Endothelial cell (in vitro differentiated cells): ENCODE measurements at places on chromosomes 2 and 18. TPM values are rescaled to one million over a fixed set of nuclear protein-coding genes. Genes with fewer than 3 reads are reported as not detected.
A peak's percentile ranks its signal among the peaks of the same experiment; 100 is the strongest.

The LBX2 gene
- not detected for total RNA-seq

The ZFAND2B gene
- 39.7 TPM for total RNA-seq

The SLC5A7 gene
- total RNA-seq, result not detected

DNA sequence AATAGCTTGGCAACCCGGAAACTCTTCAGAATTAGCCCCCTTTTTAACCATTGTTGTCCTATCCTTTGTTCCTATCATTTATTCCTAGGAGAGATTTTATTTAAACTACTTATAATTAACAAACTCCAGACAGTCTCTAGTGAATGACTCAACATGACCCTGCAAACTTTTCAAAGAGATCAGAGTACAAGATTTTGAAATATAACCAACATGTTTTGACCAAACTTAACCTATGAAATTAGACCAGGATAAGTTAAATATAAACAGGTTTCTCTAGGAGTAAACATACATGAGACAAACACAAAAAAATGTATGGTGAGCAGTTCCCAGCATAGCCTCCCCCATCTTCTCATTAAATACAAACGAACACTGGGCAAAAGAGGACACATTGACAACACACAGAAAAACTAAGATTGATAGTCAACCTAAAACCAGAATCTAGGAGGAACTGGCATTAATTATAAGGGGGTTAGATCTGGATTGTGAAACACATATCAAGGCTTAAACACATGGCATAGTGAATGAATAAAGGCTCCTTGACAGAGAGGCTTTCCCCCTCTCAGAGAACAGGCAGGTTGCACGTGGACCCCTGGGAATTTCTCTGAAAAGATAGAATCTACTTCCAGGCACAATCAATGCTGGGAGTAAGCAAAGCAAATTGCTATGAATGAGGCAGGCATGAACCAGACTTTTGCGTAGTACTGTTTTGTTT, 284.1 kb downstream of the IRS1 start:
- no peak for DNase-seq

DNA sequence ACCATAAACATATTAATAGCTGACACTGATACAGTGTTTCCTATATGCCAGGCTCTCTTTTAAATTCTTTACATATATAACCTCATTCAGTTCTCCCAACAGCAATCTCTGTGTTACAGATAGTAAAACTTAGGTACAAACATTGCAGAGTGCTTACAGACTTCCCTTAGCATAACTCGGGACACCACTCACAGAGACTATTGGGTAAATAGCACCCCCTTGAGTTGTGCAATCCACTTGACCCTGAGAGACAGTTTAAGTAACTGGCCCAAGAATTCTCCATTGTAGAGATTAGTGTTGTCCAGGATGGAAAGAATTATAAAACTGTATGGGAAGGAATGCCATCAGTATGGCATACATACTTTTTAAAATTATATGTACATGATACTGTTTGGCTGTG, 110.1 kb downstream of the POLE4 start:
- no peak for DNase-seq

DNA sequence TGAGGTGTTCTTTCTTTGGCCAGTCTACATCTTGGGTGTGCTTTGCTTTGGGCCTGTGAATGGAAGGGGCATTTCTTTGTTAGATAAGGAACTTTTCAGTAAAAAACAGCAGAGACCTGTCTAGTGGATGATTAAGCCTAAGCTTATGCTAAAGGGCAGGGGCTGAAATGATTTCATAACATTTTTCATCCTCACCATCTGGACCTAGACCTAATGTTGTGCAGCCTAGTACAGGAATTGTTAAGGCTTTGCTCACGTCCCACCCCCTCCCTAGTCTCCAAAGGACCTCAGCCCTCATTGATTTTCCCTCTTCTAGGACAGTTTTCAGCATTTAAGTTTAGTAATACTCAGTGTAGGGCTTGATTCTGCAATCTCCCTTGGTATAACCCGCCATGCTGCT, 111.8 kb downstream of the PRKCE start:
- no peak for DNase-seq

DNA sequence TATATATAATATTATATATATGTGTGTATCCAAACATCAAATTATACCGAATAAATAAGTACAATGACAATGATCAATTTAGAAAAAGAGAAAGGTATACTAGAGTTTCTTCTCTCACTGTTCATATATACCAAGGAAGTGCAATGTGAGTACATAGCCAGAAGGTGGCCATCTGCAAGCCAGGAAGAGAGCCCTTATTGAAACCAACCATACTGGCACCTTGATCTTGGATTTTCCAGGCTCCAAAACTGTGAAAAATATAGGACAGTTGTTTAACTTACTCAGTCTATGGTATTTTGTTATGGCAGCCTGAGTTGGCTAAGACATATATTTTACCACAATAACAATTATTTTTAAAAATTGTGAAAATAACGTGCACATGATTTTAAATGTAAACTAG, 1490.2 kb upstream of the SLC39A10 start:
- DNase-seq, result peak; percentile 21

- no peak for DNase-seq
Observed at GRCh38 chr2:191901031-191901430, 54.1 kb upstream of the CAVIN2 start.

DNA sequence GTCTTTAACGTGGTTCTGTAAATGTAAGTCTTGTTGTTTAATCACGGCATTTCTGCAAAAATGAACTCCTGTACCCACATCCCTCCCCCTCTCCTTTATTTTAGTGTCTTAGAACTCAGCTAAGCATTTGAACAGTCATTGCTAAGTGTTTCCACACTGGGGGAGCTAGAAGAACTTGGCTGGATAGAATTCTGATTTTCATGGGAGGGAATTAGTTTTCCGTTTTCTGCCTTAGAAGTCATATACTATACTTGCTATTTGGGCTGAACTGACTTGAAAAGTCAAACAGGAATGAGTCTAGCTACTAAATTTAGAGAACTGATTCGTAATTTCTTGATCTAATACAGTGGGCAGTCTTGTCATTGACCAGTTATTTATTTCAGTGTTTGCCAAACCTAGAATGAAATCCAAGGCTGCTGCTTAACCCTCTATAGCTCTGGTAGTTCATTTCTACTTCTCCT, 61.1 kb downstream of the FMNL2 start:
- no peak for DNase-seq

DNA sequence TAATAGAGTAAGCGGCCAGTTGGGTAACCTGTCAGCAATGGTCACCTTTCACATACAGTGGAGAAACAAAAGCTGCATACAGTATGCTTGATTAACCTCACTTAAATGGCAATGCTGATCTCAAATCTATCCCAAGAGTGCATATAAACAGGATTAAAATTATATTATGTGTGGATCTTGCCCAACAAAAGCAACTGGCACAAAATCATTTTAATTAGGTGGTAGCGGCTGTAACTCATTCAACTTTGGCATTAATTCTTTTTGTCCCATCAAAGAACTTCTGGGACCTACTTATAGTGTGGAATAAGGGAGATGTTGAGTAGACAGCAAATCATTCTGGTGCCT, 167.8 kb upstream of the VRK2 start:
- no peak for DNase-seq

DNA sequence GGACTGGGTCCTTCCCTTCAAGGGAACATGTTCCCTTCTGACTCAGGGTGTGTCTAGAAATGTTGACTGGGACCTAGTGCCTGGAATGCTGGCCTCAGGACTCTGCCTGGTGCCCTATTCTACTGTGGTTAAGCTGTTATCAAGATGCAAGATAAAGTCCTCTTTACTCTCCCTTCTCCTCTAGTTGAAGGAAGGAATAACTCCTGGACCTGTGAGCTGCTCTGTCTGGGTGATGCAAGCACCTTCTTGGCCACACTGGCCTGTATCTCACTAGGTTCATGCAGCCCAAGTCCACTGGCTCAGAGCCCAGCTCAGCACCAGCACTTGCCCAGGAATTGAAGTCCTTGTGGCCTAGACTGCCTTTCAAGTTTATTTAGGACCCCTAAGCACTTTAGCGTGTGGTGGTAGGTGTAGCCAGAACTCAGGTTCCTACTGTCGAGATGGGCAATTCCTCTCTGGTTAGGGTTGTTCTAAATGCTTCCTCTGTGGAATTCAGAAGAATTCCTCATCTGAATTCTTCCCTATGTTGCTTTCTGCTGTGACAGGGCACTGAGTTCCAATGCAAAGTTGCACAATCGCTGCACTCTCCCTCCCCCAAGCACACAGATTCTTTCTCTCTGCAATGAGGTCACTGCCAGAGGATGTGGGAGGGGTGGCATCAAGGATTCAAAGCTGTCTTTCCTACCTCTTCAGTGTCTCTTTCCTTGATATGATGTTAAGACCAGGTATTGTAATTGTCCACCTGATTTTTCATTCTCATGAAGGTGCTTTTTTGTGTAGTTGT, 54.7 kb downstream of the VWC2L start:
- DNase-seq, result no peak

DNA sequence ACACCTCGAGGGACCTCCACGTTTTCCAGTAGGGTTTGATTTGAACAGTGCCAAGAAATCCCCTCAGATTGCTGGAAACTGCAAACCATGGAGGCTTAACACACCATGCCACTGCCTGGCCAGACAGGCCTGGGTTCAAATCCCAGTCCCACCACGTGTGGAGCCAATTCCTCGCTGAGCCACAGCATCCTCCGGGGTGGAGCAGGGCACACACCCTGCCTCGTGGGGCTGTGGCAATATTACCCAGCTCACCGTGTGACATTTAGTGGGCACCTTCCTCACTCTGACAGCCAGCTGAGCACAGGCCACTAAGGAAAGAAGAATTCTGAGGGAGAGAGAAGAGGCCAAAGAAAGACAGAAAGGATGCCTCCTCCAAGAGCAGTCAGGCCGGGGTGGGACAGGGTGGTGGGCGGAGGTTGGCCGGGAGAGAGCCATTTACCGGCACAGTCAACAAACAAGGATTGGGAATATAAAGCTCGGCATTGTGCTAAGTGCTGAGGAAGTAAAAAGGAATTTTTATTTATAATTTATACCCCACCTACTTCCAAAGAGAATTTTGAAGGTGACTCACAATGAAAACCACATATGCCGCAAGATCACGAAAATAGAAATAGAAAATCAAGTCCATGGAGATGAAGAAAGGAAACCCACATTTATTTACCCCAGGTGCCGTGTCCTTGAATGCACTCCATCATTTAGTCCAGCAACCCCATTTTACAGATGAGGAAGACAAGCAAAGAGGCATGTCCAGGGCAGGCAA, 111.5 kb downstream of the MCFD2 start:
- no peak for DNase-seq

GRCh38 chr2:23850564-23851256, 76.2 kb downstream of the ATAD2B start:
- DNase-seq, result no peak

GRCh38 chr2:27932396-27932795, 41.9 kb downstream of the BABAM2 start:
- no peak for DNase-seq

DNA sequence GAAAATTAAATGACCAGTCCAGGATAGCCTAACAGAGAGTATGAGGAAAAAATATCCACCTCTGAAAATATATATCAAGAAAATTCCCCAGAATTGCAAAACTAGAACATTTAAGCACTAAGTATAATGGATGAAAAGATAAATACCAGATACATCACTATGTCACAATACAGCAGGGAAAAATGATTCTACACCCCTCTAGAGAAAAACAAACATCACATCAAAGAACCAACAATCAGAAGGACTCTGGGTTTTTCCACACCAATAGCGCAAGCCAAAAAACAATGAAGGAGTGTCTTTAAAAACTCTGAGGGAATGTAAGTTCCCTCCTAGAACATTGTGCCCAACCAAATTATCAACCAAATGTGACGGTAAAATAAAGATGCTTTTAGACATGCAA, 13.7 kb downstream of the BUB1 start:
- no peak for DNase-seq

DNA sequence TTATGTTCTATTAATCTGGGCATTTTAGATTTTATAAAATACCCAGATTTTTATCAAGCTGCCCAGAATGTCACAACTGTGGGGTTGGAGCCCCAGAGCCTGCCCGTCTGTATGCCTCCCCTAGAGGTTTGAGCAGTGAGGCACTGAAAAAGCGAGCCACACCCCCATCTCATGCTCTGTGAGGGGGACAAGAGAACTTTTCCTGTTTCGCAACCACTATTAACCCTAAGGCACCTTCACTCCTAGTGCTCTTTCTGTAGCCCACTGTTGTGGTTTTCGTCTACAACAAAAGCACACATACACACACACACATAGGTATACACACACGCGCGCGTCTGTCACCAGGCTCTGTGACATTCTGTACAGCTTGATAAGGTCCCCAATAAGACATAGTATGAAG, 38.0 kb downstream of the DCDC2C start:
- DNase-seq, result no peak

DNA sequence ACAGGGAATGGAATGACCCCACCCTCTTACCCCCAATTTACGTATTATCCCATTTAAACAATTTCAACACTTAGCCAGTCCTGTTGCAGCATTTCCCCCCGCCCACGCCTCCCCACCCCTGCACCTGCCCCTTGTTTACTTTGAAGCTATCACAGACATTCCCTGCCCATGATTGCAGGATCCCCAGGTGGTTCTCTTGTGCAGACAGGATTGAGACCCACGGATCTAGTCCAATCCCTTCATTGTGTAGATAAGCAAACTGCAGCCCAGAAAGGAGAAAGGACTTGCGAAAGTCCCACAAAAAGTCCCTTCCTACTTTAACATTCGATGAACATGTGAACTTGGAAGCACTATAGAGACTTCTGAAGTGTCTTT, 38.9 kb downstream of the TMEM17 start:
- DNase-seq, result no peak

DNA sequence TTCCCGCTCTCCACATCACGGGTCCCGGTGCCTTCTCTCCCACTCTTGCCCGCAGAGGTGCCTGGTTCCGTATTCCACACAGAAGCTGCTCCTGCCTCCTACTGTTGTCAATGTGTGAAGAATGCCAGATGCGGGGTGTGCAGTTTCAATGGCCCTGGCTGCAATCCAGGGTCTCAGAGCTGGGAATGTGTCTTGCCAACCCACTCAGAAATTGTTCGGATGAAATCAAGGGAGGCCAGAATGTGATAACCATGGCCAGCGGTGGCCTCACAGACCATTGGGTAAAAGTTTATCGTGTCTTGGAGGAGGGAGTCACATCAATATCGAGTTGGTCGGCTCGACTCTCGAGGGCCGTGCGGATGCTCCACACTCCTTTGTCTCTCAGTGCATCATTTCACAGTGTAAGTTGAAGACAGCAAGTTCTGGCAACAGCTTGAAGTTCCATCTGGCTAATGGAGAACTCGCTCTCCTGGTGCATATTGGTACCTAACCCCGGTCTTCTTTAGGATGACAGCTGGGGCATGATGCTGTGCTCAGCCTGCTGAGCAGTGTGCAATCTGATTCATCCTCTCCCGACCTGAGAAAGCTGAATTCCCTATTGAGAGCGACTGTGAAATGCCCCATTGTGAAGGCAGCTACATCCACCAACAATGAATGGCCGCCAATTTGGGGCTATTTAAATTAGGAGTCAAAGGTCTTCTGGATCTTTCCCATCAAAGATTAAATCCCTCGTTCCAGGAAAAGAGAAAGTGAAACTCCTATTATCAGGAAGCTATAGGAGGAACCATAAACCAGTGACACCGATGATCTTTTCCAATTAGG, 389.0 kb downstream of the SOX11 start:
- DNase-seq, result no peak
